ENCODE measurements at places on chromosomes 11 and 22. TPM values are rescaled to one million over a fixed set of nuclear protein-coding genes. Genes with fewer than 3 reads are reported as not detected.

The RASSF10 gene
- total RNA-seq, result 0.21 TPM

The ARHGAP8 gene
- not detected for total RNA-seq

The DDIAS gene
- total RNA-seq, result 19.3 TPM

The AP1B1 gene
- total RNA-seq, result 116 TPM

The LRRC32 gene
- total RNA-seq, result 0.17 TPM

The GLB1L2 gene
- under 0.01 TPM for total RNA-seq

The KRTAP5-8 gene
- not detected for total RNA-seq

The MCHR1 gene
- total RNA-seq, result not detected

The OR10G4 gene
- not detected for total RNA-seq

The RPS13 gene
- total RNA-seq, result 1,773 TPM

The THY1 gene
- 0.20 TPM for total RNA-seq

The OR5AL1 gene
- not detected for total RNA-seq

The TPBGL gene
- 0.33 TPM for total RNA-seq

The USH1C gene
- total RNA-seq, result not detected

The SNX19 gene
- 45.4 TPM for total RNA-seq

The ZNF280B gene
- 1.7 TPM for total RNA-seq

The OTOG gene
- total RNA-seq, result not detected

The ARHGEF12 gene
- 38.3 TPM for total RNA-seq

The HBG2 gene
- total RNA-seq, result 19.5 TPM
